ENCODE measurements at places on chromosomes 5 and 9.

DNA sequence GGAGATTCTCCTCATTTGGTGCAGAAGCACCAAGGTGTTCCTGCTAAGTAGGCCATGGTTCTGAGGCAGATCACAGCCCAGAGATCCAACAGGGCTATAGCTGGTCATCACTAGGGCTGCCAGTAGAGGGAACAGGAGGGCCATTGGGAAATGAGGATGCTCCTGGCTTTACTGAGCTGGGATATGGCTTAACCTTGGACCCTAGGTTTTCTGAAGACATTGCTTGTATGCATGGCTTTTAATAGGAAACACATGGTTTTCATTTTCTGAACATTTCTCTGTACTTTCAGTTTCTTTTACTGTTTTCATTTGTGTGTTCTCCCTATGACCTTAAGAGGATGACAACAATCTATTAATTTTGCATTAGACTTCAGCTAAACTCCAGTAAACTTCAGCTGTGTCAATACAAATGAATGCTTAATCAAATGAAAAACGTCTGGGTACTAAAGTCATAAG is at the start of gene IFNW1:
IFNW1 (minus strand) TSS at position 406 of the 456 bp plus-strand sequence; CDS start at position 144, 262 bp downstream.
- no peak for ATAC-seq

DNA sequence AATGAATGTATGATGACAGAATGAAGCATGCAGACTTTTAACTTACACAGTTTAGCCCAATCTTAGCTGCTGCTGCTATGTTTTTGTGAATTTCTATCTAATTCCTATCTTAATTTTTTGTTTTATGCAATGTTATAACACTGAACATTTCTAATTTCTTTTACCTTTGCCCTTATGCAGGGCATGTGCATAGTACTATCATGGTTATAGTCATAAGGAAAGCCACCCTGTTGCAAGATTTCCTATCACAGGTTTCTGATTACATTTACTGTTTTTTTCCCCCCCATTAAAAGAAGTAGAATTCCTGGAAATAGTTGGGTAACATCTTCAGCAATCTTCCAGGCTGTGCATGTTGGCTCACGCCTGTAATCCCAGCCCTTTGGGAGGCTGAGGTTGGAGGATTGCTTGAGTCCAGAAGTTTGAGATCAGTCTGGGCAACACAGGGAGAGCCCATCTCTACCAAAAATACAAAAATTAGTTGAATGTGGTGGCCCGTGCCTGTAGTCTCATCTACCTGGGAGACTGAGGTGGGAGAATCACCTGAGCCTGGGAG is 164.4 kb downstream of the KDM4C start:
- no peak for ATAC-seq

- ATAC-seq: no peak
Measured at GRCh38 chr5:175116466-175117048, 327.4 kb downstream of the DRD1 start.

DNA sequence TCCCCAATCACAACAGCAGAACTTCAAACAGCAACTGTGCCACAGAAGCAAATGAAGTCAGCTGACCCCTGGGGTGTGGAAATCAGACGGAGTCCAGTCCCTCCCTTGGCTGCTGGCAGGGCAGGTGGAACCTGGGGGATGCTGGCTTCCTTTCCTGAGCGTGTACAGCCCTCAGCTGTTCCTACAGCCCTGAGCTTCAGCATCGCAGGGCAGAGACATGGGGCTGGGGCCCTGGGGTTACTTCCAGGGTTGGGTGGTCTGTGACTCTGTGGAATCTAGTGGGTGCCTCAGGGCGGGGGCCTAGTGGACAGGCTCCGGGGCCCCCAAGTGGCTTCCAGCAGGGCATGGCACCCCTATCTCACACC is 7.3 kb upstream of the RXRA start:
- ATAC-seq: no peak

GRCh38 chr5:123671042-123671441 is 159.1 kb downstream of the CSNK1G3 start:
- no peak for ATAC-seq

GRCh38 chr9:98288881-98289280 is 33.4 kb upstream of the TBC1D2 start:
- ATAC-seq: no peak

- no peak for ATAC-seq
Measured at GRCh38 chr5:120466341-120467006, 2.4 kb downstream of the PRR16 start.

DNA sequence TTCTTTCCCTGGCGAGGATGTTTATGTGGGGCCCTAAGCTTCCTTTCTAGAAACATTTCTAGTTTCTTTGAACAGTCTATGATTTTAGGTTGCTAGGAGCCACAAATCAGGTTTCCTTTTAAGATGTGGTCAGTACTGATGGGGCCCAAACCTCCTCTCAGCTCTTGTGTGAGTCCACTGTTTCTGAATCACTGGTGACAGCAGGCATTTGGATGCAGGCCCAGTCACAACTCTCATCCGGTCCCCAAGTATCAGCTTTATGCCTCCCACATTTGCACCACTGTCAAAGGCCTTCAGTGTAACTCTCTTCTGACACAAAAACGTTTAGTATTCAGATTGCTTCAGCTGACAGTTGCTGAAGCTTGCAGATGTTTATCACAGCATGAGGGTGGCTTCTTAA is 7.8 kb downstream of the DMRT2 start:
- no peak for ATAC-seq

DNA sequence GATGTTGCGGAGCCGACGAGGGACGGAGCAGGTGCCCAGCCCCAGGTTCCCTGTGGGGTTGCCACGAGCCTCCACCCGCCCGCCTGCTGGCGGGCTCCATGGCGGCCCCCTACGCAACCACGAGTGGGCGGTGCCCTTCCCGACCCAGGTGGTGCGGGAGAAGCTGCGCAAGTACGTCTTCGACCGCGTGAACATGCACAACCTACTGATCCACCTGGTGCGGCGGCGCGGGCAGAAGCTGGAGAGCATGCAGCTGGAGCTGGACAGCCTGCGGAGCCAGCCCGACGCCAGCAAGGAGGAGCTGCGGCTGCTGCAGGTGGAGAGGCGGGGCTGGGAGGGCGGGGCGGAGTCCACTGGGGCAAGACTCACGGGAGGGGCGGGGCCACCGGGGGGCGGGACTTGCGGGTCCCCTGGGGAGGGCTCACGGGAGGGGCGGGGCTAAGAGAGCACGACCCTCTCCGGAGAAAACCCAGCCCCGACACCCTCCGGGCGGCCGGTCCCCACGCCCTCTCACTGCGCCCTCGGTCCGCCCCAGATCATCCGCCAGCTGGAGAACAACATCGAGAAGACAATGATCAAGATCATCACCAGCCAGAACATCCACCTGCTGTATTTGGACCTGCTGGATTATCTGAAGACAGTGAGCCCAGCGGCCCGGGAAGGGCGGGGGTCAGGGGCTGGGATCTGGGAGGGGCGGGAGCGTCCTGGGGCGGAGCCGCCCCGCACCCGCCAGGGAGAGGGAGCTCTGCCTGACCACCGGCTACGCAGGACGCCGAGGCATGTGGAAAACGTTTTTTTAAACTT is 3.9 kb downstream of the CCDC183 start:
- ATAC-seq: peak; percentile 57

- no peak for ATAC-seq
Measured at GRCh38 chr9:17470036-17470813, 108.6 kb upstream of the SH3GL2 start.

- ATAC-seq: no peak
Measured at GRCh38 chr5:88683506-88684135, 199.4 kb downstream of the MEF2C start.

- ATAC-seq: no peak
Measured at GRCh38 chr9:20048985-20049384, 260.1 kb upstream of the SLC24A2 start.

- ATAC-seq: peak; percentile 93
Measured at GRCh38 chr5:172806897-172807672, 27.0 kb upstream of the ERGIC1 start.

DNA sequence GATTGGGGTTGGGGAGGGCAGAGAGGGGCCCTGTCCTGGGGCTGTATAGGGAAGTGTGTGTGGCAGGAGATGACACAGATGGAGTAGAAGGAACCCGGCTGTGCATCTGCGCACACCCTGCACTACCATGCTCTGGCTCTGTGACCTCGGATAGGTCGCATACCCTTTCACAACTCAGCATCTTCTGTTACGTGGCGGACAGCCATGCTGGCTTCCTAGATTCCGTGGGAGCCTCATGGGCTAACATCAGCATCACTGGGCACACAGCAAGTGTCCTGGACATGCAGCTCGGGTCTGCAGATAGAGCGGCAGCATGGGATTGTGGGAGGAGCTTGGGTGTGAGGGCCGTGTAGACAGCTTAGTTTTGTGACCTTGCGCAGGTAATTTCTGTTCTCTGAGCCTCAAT is 9.2 kb downstream of the ARPC5L start:
- no peak for ATAC-seq

DNA sequence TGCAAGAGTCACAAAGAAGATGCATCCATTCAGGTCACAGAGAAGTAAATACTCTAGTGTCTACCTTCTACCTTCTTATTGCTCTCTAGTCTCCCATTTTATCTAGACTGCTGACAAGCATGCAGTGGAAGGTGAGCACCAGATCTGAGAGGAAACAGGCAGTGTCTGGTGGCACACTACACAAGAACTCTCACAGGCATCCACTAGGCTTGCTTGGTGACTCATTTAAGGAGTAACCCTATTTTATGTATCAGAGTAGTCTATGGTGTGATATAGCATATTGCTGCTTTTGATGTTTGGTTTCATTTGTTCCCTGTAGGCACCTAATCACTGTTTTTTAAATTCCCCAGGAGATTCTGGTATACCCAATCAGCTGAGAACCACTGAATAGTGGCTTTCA is 1.6 kb upstream of the THBS4 start:
- no peak for ATAC-seq

DNA sequence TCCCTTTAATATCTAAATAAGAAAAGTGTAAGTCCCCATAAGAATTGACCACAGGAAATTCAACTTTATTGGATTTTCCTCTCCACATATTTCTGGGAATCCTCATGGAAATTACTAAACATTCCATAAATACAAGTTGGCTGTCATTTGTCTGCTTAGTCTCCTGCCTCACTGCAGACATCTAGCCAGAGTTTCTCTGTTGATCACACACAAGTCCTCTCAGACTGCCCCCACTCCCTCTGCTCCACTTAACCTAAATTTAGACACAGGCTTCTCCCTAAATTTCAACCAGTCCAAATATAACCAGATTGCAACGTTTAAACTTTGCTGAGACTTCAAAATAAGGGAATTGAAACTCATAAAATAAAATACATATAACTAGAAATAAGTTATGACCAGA is 982.1 kb downstream of the DTWD2 start:
- no peak for ATAC-seq

GRCh38 chr9:76453785-76454184 is 5.2 kb upstream of the GCNT1 start:
- peak; percentile 16 for ATAC-seq
